ENCODE measurements at places on chromosomes 5 and 9. TPM values are rescaled to one million over a fixed set of nuclear protein-coding genes. Genes with fewer than 3 reads are reported as not detected.

TAF11L10 gene
- not detected for total RNA-seq

TAS2R1 gene
- not detected for total RNA-seq

- DNase-seq: no peak
Observed at GRCh38 chr5:149012350-149012749, 50.5 kb downstream of the SH3TC2 start.

DNA sequence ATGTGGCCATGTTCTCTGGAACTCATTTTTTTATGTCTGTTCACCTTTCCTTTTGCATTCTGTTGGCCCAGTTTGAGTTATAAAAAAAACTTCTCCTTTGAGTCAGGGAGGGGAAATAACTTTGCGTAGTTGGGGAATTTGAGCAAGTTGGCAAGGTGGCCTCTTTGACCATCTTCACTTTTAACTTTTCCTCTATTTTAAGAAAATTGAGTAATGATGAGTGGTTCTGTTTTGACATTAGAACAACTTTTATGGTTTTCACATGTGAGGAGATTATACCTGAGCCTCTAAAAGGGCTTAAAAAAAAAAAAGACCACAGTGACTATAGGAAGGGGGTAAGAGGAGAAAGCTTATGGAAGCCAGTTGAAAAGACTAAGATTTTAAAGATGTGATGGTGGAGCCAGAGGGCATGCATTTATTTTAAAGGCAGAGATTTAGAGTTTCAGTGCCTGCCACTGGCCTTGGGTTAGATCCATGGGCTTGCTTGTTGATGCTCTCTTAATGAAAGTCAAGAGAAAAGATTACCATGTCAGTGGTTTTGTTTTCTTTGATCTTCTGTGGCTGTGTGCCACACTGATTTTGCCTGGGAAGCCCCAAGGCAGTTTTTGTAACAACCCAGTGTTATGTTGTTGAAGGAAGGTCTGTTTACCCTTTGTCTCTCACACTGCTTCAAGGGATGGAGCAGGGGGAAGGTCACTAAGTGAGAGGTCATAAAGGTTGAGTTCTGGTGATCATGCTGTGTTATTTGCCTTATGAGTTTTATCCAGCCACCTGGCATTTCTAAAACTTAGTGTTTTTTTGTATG is 219.7 kb upstream of the CD180 start:
- no peak for DNase-seq

GRCh38 chr9:101073122-101073521 is 44.6 kb downstream of the PLPPR1 start:
- no peak for DNase-seq

DNA sequence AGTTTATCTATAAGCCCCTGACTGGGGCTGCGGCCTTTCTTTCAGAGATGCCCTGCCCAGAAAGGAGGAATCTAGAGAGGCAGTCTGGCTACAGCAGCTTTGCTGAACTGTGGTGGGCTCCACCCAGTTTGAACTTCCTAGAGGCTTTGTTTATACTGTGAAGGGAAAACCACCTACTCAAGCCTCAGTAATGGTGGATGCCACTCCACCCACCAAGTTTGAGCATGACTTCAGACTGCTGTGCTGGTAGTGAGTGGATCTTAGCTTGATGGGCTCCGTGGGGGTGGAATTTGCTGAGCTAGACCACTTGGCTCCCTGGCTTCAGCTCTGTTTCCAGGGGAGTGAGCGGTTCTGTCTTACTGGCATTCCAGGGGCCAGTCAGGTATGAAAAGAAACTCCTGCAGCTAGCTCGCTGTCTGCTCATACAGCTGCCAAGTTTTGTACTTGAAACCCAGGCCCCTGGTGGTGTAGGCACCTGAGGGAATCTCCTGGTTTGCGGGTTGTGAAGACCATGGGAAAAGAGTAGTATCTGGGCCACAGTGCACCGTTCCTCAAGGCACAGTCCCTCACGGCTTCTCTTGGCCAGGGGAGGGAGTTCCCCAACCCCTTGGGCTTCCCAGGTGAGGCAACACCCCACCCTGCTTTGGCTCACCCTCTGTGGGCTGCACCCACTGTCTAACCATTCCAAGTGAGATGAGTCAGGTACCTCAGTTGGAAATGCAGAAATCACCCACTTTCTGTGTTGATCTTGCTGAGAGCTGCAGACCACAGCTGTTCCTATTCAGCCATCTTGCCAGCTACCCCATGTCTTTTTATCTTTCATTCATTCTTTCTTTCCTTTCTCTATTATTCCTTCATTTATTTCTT is 211.8 kb upstream of the C9orf72 start:
- no peak for DNase-seq

- DNase-seq: no peak
Observed at GRCh38 chr5:168712280-168712924, 133.2 kb upstream of the PANK3 start.

SLIT3 gene
- 83.6 TPM for total RNA-seq

DNA sequence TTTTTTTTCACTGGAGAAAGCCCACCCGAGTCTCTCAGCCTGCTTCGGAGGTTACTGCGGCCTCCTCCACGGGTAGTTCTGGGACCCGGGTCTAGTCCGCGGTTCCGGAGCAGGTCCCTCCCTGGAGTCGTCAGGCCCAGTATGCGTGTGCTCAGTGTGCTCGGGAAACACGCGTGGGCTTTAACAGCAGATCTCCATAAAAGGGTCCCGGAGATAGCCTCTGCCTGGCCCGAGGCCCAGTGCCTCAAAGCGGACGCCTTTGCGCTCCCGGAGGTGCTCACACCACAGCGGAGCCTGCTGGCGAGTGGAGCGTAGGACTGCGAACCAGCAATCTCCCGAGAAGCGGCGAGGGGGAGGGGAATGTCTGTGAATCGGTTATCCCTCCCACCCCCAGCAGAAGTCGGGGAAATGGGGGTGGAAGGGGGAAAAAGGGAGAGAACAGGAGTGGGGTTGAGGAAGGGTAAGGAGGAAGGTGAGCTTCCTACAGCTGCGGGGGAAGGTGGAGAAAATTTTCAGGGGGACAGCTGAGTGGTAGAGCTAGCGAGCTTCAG is 28.7 kb downstream of the CDKN2A start:
- peak; percentile 89 for DNase-seq

GRCh38 chr9:127179633-127180441 is 57.4 kb upstream of the ANGPTL2 start:
- peak; percentile 64 for DNase-seq

GRCh38 chr5:144187699-144188294 is 17.1 kb downstream of the KCTD16 start:
- no peak for DNase-seq

DNA sequence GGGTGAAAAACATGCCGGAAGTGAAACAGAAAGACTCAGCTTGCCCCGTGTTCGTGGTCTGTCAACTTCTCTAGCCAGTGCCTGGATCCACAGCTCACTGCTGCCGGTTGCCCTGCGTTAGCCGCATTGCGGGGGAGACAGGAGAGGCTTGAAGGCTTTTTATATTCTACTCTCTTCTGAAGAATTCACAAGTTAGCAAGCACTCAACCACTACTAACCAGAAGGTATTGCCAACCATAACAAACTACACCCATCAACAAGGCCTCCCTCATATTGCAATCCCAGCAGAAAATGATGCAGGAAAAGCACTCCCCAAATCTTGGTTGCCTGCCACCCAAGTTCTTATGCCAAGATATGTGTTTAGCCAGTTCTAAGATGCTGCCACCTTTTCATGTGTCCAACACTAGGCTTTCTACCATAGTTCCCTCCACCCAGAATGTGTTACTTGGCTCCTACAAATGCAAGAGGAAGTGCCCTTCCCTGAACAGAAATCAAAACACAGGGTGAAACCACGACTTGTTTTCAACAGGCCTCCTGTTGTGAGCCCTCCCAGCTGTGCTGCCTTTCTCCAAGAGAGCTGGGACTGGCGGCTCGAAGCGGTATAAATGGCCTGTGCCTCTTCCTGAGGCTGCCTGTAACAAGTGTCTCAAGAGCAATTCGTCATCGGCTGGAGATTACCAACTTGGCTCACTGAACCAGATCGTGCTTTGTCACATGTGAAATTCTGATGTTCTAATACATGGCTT is 129.0 kb downstream of the SNX18 start:
- no peak for DNase-seq

- no peak for DNase-seq
Observed at GRCh38 chr5:72465601-72466563, 41.3 kb downstream of the ZNF366 start.

IL13 gene
- not detected for total RNA-seq

GRCh38 chr9:125332527-125332926 is 70.9 kb downstream of the GAPVD1 start:
- DNase-seq: no peak

GRCh38 chr5:68504306-68504705 is 288.8 kb downstream of the PIK3R1 start:
- DNase-seq: no peak

DNA sequence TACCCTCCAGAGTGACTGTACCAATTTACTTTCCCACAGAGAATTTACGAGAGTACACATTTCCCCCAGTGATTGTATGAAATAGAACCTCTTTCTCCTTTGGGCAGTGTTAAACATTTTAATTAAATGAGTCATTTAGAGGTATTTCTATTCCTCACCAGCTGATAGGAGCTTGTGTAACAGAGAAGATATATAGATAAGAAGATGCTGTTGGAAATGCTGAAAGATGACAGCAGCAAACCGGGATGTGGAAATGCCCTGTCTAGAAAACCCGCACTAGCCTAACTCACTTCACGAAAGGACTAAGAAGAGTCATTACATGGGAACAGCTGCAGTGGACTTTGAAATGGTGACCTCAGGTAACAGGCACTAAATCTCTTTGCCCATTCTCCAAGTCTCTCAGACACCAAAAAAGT is 68.3 kb downstream of the LPAR1 start:
- DNase-seq: no peak

IL5 gene
- not detected for total RNA-seq

PKD2L2 gene
- not detected for total RNA-seq

DNA sequence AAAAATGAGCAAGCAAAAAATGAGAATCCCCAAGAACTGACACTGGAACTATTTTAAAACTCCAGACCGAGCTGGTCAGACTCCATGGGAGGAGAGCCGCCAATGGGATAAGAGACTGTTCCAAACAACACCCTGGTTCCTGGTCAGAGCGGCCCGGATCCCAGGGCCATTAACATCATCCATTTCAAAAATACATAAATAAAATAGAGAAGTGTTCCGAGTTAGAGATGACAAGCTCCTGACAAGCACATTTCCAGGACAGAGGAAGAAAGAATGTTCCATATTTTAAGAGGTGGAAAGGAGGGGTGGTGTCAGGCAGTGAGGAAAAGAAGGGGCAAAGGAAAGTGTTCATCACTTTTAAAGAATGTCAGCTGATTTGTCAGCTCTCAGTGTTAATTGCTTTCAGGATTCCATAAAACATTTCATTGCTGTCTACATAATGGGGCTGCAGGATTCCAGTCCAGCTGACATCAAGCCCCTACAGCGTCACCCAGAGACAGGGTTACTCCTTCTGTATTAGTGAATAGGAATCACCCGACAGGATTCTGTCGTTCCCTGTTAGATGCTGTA is 202.5 kb upstream of the TRIM32 start:
- no peak for DNase-seq

- no peak for DNase-seq
Observed at GRCh38 chr5:7867260-7867659, 1.6 kb downstream of the FASTKD3 start.

SGCD gene
- 3.9 TPM for total RNA-seq

DNA sequence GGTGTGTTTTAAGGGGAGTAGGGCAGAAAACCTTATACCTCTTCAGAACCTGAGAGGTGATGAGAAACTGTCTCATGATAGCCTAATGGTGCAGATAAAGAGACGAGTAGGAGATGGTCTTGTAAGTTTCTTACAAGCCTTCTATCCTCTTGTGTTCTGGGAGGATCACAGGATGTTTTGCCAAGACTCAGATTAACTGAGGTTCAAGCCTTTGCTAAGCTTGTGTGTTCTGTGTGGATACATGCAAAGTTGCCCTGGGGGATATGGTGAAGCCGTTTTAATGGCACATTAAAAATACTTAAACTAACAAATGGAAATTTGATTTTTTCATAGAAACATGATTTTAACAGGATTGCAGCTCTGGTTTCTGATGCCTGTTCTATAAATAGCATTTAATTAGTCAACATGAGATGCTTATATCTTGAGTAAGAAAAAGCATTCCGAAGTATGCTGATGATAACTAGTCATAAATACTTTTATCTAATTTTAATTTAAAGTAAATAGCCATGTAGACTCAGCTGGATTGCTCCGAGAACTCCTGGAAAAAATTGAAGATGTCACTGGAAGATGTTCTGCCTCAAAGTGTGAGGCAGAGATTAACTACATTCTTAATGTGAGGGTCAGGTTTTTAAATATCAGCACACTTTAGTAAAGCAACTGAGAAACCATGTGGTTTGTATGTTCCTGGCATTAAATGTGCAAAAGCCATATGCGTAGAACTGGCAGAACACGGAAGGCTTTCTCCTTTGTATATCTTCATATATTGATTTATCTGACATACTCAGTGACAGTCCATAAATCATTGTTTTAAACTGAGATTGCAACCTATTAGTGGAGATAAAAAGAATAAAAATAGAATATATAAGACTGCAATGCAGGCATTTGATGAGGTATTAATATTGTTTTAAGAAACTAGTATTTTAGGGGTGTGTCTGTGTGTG is 53.7 kb downstream of the IPO11 start:
- DNase-seq: no peak

SPINK9 gene
- not detected for total RNA-seq

- DNase-seq: peak; percentile 59
Observed at GRCh38 chr9:127092041-127092608, 30.3 kb downstream of the ANGPTL2 start.

TRMT10B gene
- 6.8 TPM for total RNA-seq

- no peak for DNase-seq
Observed at GRCh38 chr5:65906256-65906655, 20.1 kb upstream of the ERBIN start.

GRCh38 chr9:1881708-1882295 is 133.3 kb upstream of the SMARCA2 start:
- DNase-seq: no peak

DNA sequence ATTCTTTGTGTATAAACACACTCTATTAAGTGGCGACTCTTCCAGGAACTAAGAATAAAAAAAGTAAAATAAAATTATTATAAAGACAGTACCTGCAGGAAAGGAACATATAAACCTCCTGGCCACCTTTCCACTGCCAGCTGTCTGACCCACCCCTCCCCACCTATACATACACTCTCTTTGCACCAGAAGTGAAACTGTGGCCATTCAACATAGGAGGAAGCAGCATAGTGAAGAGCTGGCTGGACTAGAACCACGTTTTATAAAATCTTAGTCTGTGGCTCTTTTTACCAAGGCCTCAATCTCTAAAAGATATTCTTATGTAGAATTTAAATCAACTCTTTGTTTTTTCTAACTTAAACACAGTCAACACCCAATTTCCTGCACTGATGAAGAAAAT is 289.6 kb downstream of the GABRB2 start:
- no peak for DNase-seq

DNA sequence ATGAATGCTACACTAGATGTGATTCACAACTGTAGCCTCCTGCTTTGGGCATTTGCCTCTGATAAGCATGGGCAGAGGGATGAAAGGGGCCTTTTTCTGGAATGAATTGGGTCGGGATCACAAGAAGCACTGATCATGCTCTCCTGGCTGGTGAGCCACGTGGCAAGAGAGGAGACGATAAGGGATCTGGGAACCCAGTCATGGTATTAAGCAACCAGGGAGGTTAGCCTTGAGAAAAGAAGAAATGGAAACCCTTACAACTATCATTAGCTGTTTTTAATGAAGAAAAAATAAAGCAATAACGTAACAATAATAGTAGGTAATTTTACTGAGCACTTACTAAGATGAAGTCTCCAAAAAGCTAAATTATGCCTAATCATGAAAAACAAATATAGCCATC is 50.0 kb upstream of the RAI14 start:
- no peak for DNase-seq

PFN3 gene
- total RNA-seq: not detected

BNIP1 gene
- total RNA-seq: 11.7 TPM

All from mesenteric fat pad (tissue), 1 donor.